Activated CD8-positive, alpha-beta T cell treated with anti-CD3 and anti-CD28 coated beads, Interleukin-2, amount 10 ng/mL, durations not matched to agents 7 days and 5 days (primary cell): ENCODE measurements at places on chromosomes 4 and X. TPM values are rescaled to one million over a fixed set of nuclear protein-coding genes. Genes with fewer than 3 reads are reported as not detected.

- no peaks in the 10 kb centered on the region for H3K36me3 ChIP-seq
- H3K4me1 ChIP-seq = no peaks in the 10 kb centered on the region
- DNase-seq = no peak
- H3K4me3 ChIP-seq = no peak within 1 kb of the TSS
Observed at GRCh38 chrX:134658002-134658759, at the start of gene PLAC1. Gene PLAC1, minus strand, starts transcription at chrX:134658471. Its CDS starts 91,789 bp downstream, at chrX:134566682.

DNA sequence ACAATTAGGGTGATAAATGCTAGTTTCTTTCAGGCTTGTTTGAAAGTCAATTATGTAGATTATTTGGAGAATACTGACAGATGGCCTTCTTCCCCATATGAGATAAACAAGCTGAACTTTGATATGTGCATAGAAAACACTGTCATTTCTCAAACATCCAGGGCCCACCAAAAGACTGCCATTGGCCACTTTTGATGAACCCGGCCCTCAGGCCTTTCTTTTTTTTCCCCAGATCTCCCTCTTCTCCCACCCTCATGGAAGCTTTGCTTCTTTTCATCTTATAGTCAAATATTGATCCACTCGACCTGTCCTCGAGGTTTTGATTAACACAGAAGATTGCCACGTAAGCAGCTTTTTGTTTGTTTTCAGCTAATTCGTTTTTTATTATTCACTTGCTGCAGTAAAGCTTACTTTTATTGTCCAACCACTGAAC, 377.4 kb downstream of the SMARCA1 start:
- no peaks in the 10 kb centered on the region for H3K27me3 ChIP-seq
- H3K36me3 ChIP-seq = no peaks in the 10 kb centered on the region
- H3K4me3 ChIP-seq = no peak overlapping the region

- no peak overlapping the region for H3K27ac ChIP-seq
- no peak for DNase-seq
- H3K27me3 ChIP-seq = no peaks in the 10 kb centered on the region
- H3K4me1 ChIP-seq = no peaks in the 10 kb centered on the region
- no peak overlapping the region for H3K4me3 ChIP-seq
- no peaks in the 10 kb centered on the region for H3K36me3 ChIP-seq
Observed at GRCh38 chrX:140944710-140945109, 57.7 kb upstream of the SPANXB1 start.

DNA sequence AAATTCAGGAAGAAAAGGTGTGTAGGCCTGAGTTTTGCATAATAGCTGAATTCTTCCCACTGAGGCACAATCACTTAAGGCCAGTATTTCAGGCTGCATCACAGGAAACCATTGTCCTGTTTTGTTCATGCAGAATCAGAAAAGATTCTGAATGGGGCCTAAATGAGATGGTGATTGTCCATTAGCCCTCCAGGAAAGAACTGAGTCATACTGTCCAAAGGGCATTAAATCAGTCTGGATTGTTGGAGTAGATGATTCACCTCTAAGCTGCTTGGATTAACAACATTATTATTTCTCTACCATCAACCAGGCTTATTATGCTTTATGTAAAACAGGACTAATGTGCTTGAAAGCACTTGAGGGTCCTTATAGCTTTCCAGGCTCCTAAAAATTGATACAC, 36.2 kb downstream of the CT47B1 start:
- no peaks in the 10 kb centered on the region for H3K4me1 ChIP-seq
- DNase-seq = no peak
- no peak overlapping the region for H3K27ac ChIP-seq
- H3K4me3 ChIP-seq = no peak overlapping the region
- no peaks in the 10 kb centered on the region for H3K27me3 ChIP-seq

Gene SERPINA7
- not detected for total RNA-seq

Gene ZFP42
- total RNA-seq = not detected

Gene TCEAL4
- total RNA-seq = 4.0 TPM

Gene CENPVL2
- total RNA-seq = not detected
